ENCODE measurements at places on chromosomes 11 and 22.

GRCh38 chr11:12757416-12757815 lies 83.2 kb downstream of the TEAD1 start:
- DNase-seq = no peak

GRCh38 chr11:111469200-111469599 lies 43.0 kb downstream of the BTG4 start:
- no peak for DNase-seq

GRCh38 chr22:37214731-37215030 lies 2.4 kb upstream of the SSTR3 start:
- no peak for DNase-seq

DNA sequence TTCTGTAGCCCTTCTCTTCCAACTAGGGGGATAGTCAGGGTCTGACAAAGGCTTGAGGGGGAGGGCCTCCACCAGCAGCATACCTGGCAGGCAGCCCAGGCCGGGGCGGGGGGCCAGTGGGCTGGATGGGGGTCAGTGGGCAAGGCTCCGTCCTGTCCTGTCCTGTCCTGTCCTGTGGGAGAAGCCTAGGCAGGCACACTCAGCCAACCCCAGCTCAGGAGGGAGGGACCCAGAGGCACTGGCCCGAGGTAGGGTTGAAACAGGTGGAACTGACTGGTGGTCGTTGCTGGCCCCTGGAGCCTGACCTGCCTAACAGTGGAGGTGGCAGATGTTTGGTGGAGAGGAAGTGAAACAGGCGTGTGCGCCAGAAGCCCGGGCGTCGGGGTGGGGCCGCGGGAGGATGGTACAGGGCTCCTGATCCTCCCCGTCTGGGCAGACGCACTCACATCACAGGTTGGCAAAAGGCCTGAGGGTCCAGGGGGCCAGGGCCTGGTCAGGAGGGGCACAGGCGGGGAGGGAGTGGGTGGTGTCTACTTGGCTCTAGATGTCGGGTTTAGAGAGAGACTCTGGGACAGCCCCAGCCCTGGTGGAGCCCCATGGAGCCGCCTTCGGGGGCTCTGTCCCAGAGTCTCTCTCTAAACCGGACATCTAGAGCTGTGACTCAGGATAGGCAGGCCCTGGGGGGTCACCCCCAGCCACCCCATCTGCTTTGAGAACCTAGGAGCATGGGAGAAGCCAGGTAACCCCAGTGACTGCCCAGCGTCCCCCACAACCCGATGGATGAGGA lies 32.5 kb upstream of the GRAMD4 start:
- no peak for DNase-seq

DNA sequence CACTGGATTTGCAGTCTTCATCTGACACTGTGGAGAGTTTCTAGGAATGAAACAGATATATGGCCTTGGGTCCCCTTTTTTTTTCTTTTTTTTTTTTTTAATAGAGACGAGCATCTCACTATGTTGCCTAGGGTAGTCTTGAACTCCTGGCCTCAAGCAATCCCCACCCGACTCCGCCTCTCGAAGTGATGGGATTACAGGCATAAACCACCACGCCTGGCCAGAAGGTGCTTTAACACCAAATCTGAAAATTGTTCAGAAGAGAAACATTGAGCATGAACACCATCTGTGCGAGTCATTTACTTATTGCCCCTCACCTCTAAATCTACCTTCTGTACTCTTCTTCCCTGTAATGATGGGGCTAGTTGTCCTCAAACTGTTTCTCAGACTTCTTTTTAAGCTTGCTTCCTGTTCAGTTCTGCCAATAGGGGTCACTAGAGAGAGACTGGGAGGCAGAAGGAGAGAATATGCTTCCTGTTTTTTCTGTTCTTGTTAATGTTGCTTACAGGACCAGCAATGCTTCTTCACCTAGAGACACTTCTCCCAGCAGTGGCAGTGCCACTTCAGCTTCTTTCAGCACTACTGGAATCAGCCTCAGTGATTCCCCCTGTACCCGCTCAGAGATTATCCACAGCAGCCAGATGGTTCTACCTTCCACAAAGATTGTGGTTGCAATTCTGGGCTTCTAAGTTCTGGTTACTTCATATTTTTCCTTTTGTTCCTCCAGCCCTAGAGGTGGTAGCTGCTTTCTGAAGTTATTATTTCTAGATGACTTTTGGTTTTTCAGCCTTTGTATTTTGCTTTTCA lies 20.8 kb upstream of the ZBED5 start:
- peak; percentile 24 for DNase-seq

DNA sequence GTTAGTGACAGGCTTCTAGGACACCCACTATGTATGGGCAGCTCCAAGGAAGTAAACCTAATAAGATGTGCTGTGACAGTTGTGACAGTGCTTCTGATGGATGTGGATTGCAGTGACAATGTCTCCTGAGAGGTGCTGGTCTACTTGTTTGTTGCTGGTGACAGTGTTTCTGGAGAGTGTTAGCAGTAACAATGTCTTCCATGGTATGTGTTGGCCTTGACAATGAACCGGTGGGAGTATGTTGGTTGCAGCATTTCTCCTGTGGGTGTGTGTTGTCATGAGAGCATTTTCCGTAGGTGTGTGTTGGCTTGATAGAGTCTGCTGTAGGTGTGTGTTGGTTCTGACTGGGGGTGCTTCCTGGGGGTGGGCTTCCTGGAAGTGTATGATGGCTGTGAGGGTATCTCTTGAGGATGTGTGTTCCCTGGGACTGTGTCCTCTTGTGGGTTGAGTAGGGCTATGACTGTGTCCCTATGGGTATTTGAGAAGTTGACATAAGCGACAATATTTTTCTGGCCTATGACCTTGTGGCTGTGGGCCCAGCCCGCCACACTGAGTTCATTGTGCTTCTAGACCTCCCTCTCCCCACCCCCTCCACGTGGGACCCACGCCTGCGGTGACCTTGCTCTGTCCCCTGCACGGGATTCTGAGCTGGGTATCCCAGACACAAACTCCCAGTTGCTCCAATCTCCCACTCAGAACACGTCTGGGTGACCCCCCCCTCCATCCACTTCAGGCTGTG lies 1.2 kb downstream of the DCHS1 start:
- no peak for DNase-seq

DNA sequence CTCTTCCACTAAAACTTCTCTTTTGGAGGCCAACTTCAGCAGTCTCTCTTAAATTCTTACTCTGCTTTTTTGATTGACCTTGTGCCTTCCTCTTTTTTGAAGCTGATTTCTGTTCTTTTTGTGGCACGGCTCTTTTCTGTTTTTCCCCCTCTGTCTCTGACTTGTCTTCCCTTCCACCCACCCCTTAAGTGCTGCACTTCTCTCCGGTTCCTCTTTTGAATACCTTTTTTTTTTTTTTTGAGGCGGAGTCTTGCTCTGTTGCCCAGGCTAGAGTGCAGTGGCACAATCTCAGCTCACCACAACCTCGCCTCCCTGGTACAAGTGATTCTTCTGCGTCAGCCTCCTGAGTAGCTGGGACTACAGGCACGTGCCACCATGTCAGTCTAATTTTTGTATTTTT lies 211.9 kb downstream of the BLID start:
- no peak for DNase-seq

- peak; percentile 63 for DNase-seq
Measured at GRCh38 chr11:93410441-93410840, 79.9 kb downstream of the DEUP1 start.

GRCh38 chr11:65915101-65915820 lies 3.6 kb downstream of the C11orf68 start:
- DNase-seq = no peak

DNA sequence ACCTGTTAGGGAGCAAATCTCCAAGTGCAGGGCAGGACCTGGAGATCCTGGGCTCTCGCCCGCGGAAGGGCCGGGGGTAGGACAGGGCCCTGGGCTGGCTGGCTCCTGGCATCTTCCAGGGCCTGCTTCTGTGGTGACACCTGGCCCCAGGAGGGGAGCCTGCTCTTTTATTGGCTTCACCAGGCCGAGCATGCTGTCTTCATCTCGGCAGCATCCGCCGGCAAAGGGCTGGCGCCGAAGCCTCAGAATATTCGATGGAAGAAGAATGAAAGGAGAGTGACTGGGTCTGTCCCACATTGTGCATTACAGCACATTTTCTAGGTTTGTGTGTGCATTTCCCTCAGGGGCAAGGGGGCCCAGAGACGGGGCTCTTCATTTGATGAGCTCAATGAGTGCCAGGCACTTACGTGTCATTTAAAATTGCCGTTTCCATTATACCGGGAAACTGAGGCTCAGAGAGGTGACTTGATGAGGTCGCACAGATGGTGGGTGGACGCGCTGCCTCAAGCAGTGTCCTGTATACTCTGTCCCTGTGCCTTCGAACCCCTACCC lies 70.0 kb downstream of the RBX1 start:
- no peak for DNase-seq

DNA sequence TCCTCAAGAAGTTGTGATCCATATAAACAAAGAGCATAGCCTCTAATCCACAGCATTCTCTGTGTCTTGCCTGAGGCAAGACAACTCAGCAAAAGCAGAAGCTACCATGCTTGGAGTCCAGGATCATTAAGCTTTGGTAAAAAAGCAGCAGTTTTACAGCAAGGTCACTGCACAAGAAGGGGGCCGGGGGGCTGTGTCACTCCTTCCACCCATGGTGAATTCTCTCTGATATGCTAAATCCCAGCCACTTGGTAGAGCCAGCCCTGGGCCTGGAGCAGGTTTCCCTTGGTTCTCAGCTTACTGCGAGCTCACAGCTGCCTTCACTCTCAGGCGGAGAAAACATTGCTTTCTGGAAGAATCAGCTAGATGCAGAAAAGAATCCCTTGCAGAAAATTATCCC lies 144.7 kb downstream of the TENM4 start:
- no peak for DNase-seq

DNA sequence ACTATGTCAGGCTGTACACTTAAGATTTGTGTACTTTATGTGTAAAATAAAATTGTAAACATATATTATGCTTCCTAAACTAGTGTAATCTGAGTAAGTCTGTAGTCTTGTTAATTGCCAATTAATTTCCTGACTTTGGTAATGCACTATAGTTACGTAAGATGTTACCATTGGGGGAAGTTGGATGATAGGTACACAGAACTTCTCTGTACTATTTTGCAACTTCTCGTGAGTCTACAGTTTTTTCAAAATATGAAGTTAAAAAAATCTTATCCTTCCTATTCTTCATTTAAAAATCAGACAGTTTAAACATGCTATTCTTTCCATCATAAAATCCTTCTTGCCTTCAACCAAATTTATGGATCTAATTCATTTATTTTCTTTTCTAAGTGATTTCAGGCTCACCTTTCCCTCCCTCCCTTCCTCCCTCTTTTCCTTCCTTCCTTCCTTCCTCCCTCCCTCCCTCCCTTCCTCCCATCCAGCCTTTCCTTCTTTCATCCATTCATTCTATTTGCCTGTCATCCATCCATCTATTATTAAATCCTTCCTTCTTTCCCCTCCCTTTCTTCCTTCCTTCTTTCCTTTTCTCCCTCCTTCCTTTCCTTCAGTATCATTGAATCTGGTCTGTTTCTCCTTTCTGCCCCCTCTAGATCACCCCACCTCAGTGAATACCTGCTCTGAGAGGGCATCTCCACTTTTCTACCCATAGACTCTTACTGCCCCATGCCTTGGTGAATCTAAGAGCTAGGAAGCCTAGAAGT lies 22.1 kb upstream of the ASCC2 start:
- DNase-seq = no peak

Measured in NCI-H345 (cell line).